ENCODE measurements at places on chromosomes 5 and 9.

- DNase-seq, result no peak
Measured at GRCh38 chr5:75152860-75153259, 83.8 kb downstream of the ANKRD31 start.

DNA sequence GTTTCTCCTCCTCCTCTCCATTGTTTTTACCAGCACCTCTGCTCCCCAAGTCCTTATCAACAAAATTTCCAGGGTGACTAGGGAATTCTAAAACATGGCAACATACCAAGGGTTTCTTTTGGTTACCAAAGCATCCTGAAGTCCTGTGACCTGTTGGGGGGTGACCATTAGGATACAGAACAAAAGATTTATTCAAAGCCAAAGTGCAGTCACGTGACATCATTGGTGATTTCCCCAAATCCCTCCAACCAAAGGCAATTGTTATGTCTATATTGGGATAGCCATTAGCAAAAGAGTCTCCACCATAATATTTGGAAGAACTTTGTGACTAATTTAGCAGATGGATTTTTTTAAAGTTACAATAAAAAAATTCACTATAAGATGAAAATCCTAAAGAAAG is 168.4 kb downstream of the TRPM6 start:
- no peak for DNase-seq

DNA sequence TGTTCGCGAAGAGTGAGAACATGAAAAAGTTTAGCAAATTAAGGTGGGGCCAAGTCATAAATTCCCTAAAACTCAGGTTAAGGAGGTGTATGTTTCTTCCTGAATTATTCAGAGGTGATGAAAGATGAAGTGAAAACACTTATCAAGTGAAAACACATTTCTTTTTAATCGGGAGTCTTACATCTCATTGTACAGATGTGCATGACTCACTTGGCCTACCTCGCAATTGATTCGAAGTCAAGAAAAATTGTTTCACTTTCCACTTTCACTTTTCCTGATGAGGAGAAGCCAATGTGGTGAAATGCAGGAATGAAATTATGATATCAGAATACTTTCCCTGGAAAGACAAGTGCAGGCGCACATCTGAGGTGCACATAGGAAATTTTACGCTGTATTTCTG is 78.7 kb downstream of the SLC25A46 start:
- no peak for DNase-seq

- no peak for DNase-seq
Measured at GRCh38 chr5:141883892-141884318, 5.7 kb upstream of the PCDH1 start.

- DNase-seq, result no peak
Measured at GRCh38 chr9:37327553-37327952, 94.9 kb upstream of the GRHPR start.

DNA sequence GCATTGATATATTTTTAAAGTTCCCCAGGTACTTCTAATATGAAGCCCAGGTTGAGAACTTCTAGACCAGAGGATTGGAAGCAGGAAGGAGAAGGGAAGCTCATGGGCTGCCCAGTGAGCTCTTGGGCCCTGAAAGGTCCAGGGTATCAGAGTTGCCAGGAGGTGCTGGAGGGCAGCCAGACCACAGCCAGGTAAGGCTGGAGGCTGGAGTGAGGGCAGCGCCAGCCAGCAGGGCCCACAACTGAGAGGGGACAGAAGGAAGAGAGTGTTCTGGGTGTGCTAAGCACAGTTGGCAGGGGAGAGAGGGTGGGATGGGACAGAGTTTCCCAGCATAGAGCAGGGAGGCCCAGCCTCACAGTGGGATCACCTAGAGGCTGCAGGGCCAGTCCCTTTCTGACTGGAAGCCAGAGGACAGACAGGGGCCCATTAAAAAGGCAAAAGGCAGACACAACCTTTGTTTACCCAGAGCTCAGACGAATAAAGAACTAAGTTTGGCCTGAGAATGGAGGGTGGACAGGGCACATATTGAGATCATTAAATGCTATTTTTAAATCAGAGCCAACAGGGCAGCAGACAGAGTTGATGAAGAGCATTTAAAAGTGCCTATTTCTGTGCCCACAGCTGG is 94.9 kb downstream of the PDE8B start:
- DNase-seq, result no peak

DNA sequence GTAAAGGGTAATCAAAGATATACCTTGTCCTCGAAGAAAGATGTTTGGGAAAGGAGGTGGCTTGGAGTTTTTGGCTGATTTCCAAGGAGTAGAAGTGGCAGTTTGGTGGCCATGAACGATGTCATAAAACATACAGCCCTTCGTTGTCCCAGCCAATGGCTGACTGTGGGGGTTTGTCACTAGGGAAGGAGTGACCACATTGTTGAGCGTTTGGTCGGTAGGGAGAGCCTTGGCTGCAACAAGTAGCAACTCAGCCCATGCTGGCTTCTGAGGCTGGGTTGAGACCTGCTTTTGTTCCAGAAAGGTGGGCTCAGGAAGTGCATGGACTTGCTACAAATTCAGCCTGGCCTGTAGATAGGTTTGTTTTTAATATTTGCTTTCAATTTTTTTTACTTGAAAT is 128.3 kb downstream of the BOD1 start:
- DNase-seq, result no peak

DNA sequence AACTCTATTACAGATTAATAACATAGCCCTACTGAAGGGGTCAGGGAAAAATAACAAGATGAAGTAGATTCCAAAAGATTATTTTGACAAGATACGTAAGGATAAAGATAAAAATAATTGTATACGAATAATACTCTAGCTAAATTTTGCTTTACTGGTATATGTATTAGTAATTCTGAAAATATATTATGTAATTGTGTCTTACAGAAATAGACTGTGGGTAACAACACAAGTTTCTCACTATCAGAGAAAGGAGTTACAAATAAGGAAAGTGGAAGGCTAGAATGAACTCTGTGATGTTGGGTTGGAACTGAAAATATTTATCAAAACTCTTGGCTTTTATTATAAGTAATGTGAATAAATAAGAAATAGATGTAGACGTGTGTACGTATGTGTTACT is 26.6 kb upstream of the TUSC1 start:
- DNase-seq, result no peak

GRCh38 chr5:67730917-67731474 is 484.6 kb upstream of the PIK3R1 start:
- no peak for DNase-seq

DNA sequence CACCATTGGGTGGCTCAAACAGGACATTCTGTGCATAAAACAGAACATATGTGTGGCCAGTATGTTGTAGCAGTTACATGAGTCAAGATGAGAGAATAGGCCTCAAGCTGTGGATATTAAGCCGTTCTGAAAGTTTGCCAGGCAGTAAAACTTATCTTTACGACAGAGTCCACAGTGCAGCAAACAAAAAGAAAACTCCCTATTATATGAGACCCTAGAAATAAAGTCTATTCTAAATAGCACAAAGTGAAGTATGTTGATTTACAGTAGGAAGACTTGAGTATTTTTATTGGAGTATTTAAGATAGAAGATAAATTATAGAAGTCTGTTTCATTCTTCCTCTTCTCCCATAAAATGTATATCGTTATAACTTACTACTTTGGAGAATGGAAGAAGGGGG is 271.5 kb downstream of the ADGRV1 start:
- no peak for DNase-seq

GRCh38 chr9:19174127-19174912 is 47.0 kb upstream of the PLIN2 start:
- DNase-seq, result peak; percentile 2

DNA sequence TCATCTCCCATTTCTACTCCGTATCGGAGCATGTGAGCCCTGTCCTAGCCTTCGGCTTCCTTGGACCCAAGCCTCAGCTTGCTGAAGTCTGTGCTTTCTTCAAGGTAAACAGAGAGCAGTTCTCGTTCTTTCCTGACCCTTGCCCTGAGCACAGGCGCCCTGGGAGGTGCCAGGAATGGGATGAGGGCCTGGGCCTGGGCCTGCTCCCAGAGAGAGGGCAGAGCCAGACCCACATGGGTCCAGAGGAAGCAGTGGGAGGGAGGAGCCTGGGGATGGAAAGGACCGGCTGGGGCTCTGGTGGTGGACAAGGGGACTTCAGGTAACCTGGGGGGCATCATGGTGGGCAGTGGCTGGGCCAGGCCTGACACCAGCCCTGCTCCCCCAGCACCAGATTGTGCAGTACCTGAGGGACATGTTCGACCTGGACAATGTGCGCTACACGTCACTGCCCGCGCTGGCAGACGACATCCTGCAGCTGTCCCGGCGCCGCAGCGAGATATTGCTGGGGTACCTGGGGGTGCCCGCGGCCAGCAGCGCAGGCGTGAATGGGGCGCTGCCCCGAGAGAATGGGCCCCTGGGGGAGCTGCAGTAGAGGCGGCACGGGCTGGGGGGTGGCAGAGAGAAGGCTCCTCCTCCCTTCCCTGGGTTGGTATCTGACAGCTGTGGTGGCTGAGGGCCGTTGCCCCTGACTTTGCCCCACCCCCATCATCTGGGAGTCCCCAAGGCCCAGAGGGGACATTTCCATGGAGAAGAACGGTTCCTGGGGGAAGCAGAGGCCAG is 10.9 kb upstream of the DOLPP1 start:
- DNase-seq, result no peak

- no peak for DNase-seq
Measured at GRCh38 chr9:7921545-7922197, 122.1 kb upstream of the DMAC1 start.

GRCh38 chr5:118068886-118069285 is 919.5 kb downstream of the DTWD2 start:
- no peak for DNase-seq

- no peak for DNase-seq
Measured at GRCh38 chr9:131239161-131239975, 36.9 kb downstream of the FAM78A start.

DNA sequence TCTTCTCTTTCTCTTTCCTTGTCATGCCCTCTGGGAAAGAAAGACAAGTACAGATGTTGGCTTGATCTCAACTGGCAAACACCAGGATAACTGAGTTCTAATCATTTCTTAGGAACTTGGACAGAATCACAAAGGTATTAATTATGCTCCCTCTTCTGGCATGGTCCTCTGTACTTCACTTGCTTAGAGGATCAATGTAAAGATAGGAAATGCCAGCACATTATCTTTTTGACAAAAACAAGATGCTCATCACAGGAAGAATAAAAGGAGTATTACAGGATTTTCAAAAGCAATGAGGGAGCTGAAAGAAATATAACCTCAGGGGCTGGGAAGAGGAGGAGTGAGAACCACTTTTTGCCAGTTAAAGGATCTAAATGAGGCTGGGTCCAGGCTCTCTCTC is 70.6 kb downstream of the LHFPL2 start:
- DNase-seq, result no peak

DNA sequence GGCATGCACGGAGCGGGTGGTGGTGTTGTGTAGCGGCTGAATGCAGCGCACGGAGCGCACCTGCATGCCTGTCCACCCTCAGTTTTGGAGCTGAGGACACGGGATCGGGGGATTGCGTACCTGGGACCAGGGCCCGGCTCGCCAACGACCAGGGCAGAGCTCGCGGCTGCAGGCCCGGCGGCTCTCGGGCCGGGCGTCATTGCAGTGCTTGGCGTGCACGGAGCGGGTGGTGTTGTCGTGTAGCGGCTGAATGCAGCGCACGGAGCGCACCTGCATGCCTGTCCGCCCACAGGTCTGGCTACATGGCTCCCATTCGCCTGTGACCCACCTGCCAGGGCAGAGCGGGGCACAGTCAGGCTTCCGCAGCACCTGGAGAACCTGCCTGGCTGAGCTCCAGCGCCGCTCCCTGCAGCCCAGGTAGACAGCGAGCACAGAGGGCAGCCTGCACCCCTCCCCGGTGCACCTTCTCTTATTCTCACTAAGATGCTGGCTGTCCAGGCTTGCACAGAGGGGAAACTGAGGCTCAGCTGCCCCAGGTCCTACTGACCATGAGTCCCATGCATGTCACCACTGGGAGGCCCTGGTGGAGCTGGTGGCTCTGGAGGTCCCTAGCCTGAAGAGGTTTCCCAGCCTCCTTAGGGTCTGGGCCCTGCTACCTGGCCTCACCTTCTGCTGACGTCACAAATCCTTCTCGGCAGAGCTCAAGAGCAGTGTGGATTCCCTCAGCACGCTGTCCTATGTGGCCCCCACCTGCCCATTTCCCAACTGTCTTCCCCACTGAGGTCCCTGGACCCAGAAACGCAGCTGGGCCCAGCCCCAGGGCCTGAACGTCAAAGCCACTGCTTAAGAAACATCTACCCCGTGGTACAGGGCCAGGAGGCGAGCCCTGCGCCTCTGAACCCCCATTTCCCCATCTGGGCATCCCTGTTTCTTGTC is 64.9 kb downstream of the ZNF354C start:
- DNase-seq, result no peak

DNA sequence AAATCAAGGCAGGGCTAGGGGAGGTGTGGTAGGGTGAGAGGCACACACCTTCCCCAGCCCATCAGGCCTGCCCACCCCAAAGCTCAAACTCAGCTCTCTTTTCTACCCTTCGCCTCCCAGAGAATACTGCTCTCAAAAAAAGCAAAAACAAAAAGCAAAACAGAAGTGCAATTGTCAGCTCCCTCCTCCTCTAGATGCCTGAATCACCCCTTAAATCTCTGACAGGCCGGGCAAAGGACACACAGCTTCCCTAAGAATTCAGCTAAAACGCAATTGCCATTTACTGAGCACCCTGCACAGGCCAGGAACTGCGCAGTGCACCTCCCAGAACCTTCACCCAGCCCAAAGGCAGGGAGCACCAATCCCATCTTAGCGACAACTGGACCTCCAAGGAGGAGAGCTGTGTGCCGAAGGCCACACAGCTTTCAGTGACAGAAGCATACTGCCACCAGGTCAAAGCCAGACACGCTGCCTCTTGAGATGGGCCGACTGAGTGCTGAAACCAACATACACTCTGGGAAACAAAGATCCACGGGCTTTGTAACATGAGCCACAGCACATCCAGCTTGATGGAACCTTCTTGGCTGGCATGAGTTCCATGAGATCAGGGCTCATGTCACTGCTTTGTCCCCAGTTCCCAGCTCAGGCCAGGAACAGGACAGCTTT is 53.4 kb upstream of the STXBP1 start:
- DNase-seq, result no peak

DNA sequence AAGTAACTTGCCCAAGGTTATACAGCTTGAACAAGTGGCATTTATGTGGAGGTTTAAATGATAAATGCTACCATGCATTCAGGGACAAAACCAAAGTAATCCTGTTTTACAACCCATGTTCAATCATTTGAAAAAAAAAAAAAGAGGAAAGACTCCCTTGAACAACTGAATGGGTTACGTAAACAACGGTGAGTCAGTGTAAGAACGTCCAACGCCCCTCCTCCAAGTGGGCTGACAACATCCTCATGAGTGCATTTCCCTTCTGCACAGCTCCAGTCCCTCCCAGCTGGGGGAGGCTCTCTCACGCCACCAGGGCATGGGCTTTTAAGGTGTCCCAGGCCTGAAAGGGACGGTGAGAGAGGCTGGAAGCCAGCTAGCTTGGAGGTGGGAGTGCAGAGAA is 90.0 kb downstream of the PRRT1B start:
- DNase-seq, result no peak

GRCh38 chr9:93677048-93677571 is 100.7 kb downstream of the PHF2 start:
- DNase-seq, result no peak

DNA sequence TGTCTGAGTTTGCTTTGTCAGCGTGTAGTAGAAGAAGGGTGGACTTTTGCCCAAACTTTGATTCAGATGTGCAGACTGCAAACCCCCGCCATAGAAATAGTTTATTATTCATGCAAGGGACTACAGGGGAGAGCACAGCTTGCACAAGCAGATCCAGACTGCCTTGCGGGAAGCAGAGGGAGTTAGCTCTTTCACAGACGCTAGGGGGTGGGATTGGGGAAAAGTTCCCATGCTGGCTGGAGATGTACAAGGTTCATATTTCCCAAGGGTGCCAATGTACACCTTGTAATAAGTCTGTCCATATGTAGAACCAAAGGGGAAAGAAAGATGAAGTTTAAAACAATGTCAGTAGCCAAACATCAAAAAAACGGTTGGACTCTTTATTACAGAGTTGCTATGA is 749.7 kb upstream of the COX7C start:
- DNase-seq, result no peak

Measured in NCI-H1694 treated with DMSO at 0.1 percent for 48 hours (cell line).